ENCODE measurements at places on chromosomes 5 and 9.

DNA sequence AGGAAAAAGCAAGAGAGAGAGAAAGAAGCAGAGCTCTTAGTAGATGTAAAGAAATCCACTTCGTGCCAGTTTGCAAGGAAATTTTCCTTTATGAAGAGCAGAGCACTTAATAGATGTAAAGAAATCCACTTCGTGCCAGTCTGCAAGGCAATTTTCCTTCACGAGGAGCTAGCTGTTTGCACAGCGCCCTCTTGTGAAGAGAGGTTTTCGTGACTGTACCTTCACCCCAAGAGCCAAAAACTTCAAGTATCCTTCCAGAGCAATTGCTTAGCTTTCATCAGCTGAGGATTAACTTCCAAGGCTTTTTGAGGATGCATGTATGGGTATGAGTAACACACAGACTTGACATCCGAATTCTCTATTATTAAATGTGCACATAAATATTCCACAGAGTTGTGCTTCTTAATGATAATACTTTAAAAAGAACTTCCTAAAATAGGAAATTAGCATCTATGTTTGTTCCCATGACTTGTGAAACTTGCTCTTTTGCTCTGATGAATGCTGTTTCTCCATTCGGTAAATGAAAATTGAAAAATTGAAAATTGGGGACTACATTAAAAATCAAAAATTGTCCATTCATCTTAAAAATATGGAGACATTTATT is 525.6 kb downstream of the PDE4D start:
- DNase-seq, result peak; percentile 64

DNA sequence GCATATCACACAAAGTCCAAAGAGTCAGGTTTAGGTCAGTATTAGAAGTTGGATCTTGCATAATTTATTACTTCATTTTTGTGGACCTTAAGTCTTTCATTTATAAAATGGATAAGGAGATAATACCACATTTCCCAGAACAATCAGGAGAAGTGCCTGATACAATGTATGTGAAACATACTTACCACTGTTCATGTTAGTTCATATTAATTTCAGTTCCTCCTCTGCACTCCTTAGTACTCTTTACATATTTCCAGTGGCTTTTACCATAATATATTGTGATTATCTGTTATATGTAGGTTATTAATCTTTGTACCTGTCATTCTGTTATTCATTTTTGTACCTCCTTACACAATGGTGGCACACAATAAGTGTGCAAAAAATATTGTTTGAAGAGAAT is 214.4 kb downstream of the ARL15 start:
- DNase-seq, result no peak

DNA sequence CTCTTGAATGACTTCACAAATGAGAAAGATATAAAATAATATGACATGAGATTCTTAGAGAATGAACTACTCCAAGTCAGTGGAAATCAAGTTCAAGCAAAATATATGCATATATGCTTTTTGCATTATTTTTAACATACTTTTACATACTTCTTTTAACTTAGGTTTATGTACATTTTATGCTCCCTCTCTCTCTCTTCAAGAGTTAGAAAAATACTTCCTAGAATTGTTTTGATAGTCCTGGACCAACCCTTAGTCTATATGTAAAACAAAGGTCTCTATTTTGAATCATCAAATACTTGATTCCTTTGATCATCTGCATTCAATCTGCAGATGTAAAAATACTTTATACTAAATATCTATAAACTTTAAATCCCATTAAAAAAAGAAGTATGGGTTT is 187.8 kb downstream of the DEPDC1B start:
- DNase-seq, result no peak

DNA sequence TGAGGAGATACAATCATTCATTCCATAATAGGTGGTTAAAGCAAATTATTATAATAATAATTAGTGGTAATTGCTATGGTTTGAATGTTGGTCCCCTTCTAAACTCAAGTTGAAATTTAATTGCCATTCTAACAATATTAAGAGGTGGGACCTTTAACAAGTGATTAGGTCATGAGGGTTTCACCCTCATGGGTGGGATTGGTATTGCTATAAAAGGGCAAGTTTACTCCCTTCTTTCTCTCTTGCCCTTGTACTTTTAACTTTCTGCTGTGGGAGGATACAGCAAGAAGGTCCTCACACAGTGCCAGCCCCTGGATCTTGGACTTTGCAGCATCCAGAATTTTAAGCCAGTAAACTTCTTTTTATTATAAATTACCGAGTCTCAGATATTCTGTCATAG is 101.9 kb upstream of the PARP8 start:
- no peak for DNase-seq

- peak; percentile 66 for DNase-seq
Observed at GRCh38 chr9:93098236-93098946, 2.4 kb downstream of the CARD19 start.

DNA sequence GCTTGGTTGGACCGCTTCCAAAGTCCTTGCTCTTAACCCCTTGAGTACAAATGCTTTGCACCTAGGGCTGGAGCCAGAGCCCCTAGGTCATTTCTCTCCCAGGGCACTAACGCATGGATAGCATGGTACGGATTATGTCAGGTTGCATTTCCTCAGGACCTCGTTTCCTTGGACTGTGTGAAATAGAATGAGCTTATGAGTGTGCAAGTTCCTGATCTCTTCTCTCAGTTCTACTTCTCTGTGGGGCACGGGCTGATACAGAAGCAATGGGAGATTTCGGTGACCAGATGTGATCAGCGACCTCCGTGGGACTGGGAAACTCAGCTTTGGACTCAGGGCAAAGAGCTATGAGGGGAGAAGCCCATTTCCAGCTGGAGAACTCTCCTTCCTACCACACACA is 14.2 kb downstream of the SPARC start:
- DNase-seq, result no peak

DNA sequence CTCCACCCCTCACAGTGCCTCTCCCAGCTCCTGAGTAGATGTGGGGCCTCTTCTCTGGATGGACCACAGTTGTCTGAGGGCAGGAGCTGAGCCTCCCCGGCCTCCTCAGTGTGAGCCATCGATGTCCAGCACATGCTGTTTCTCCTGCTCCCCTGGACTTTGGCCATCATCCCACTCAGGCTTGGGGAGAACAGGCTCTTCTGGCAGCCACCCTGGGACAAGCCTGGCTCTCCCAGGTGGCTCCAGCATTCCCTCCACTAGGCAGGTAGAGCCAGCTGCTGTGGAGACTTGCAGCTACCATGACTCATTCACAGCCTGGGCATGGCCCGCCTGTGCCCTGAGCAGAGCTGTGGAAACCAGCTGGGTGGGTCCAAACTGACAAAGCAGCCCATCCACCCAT is 77.0 kb downstream of the CSNK1A1 start:
- no peak for DNase-seq

GRCh38 chr9:489198-490197 is 274.8 kb downstream of the DOCK8 start:
- DNase-seq, result no peak

GRCh38 chr5:135393691-135394090 is 5.3 kb downstream of the MACROH2A1 start:
- no peak for DNase-seq

DNA sequence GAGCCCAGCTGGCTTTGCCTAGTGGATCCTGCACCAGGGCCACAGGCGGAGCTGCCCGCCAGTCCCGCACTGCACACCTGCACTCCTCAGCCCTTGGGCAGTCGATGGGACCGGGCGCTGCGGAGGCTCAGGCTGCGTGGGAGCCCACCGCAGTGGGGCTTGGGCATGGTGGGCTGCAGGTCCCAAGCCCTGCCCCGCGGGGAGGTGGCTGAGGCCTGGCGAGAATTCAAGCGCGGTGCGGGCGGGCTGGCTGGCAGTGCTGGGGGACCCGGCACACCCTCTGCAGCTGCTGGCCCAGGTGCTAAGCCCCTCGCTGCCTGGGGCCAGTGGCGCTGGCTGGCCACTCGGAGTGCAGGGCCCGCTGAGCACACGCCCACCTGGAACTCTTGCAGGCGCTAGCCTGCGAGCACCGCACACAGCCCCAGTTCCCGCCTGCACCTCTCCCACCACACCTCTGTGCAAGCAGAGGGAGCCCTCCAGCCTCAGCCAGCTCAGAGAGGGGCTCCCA is 125.7 kb upstream of the OTULINL start:
- DNase-seq, result no peak

- no peak for DNase-seq
Observed at GRCh38 chr9:23341346-23341745, 484.7 kb downstream of the ELAVL2 start.

GRCh38 chr5:176773408-176774035 is 36.8 kb upstream of the UNC5A start:
- DNase-seq, result no peak

DNA sequence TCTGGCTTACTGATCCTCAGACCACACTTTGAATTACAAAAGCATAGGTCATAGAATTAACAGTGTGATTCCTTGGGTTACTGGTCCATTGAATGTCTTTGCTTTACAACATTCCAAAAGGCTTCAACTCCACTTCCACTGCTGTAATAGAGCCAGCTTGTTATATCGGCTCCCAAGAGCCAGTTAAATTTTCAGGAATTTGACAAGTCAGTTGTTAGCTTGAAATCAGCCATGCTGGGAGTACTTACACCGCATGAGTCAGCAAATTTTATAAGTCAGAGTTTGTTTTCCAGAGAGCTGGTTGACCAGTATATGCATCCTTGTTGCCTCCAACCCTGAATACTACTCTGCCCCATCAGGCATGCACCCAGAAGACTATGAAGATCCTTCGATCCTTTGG is 73.1 kb downstream of the FOXB2 start:
- DNase-seq, result no peak

DNA sequence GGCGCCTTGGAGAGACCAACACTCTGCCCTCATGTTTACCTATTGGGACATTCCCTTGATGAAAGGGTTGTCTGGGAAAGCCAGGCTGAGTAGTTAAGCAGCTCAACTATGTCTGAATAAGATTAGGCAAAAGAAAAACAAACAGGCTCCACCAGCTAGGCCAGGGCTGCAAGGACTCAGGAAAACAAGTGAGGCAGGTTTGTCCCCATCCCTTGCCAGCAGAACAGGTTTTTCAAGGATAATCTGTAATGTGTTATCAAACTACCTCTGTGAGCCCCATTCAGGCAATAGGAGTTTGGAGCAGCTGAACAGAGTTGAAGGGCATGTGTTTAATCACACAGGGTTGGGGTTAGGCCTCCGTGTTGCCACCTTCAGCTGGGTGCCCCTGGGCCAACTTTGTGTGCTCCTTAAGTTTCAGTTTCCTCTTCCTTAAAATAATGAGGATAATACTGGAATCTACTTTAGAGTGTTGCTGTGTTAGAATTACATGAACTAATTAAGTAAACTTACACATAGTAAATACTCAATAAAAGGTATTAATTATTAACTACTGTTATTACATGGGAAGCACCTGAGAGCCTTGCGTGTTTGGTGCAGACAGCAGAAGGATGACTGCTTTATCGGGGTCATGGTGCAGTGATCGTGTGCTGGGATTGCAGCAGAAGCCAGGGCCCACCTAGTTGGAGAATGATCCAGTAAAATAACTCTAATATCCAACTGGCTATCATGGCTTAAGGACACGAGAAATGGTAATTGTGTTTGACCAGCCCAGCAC is 72.1 kb upstream of the ATP10B start:
- no peak for DNase-seq

DNA sequence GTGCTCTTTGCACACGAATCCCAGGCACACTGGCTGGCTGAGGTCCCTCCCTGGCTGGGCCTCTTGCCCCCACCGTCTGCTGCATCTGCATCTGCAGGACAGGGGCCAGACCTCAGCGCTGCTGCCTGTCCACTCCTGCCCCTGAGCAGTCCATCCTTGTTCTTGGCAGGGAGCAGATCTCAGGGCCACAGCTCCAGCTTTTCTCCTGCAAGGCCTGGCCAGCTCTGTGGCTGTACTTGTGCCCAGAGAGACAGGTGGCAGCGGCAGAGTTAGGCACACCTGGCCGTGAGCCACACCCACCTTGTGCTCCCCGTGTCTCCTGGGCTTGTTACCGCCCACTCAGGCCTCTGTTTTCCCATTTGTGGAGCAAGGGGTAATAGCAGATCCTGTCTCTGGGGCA is 13.9 kb downstream of the NEK6 start:
- no peak for DNase-seq

- DNase-seq, result no peak
Observed at GRCh38 chr5:378301-378891, 56.9 kb downstream of the AHRR start.

GRCh38 chr9:98994172-98995058 is 50.7 kb downstream of the COL15A1 start:
- DNase-seq, result no peak

DNA sequence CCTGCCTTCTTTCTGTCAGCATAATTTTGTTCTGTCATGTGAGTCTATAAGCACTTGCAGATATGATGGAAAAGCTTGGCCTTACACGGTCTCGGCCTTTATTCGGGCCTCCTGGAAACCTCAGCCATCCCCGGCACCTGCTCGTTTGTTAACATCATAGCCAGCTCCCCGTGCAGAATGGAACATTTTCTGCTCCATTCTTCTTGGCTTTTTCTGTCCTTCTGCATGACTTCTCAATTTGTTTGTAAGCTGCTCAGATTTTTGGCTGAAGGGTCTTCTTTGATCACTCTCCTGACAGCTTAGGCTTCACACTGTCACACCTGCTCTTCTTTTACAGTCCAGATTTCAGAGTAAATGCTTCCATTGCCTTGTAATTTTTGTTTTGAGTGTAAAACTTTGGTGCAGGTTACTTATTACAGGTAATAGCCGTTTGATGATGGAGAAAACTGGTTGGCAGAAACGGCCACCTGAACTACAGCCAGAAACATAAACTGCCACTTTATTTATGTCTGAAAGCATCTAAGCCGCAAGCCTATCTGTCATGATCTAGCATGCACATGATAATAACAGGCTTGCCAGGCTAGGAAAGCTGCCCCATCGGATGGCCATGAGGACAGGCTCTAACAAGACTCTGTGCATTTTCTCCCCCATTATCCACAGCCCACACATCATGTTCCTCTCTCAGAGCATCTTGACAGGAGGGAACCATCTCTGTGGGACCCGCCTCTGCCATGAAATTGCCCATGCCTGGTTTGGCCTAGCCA is 197.0 kb downstream of the AOPEP start:
- DNase-seq, result peak; percentile 8

DNA sequence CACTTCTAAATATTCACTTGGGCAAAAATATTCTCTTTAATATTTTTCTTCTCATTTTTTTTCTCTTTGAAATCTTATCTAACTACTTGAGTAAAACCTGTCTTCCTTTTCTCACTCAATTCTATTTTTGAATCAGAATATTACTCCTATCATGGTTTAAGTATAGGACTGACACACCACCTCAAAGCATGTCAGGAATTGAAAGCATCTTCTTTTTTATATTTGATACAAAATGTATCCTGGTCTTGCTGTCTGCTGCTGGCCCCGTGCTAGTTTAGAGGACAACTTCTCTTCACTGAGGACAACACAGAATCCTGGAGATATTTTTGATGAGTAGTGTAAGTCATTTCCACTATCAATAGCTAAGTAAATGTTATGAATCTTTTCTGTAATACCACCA is 383.6 kb downstream of the GADD45G start:
- DNase-seq, result no peak

GRCh38 chr9:114855488-114855887 is 49.6 kb upstream of the TNFSF15 start:
- no peak for DNase-seq

GRCh38 chr9:5629312-5630080 is 589 bp downstream of the RIC1 start:
- DNase-seq, result peak; percentile 61

GRCh38 chr5:53983568-53984460 is 326.6 kb downstream of the ARL15 start:
- DNase-seq, result no peak

- DNase-seq, result no peak
Observed at GRCh38 chr9:127982912-127983311, 2.1 kb upstream of the EEIG1 start.

GRCh38 chr5:54658010-54658409 is 140.5 kb downstream of the SNX18 start:
- no peak for DNase-seq

GRCh38 chr5:95670568-95670967 is 12.2 kb downstream of the SPATA9 start:
- DNase-seq, result no peak

Data from activated naive CD4-positive, alpha-beta T cell treated with anti-CD3 and anti-CD28 coated beads, Interleukin-2, amount 10 ng/mL, durations not matched to agents 7 days and 5 days (primary cell).